ENCODE measurements at places on chromosomes 2 and 18.

- DNase-seq: peak; percentile 71
These were observed 85.5 kb upstream of the PGAP1 start for GRCh38 chr2:197011801-197012641.

- peak; percentile 21 for DNase-seq
These were observed 89.5 kb upstream of the RBMS1 start for GRCh38 chr2:160583146-160583535.

DNA sequence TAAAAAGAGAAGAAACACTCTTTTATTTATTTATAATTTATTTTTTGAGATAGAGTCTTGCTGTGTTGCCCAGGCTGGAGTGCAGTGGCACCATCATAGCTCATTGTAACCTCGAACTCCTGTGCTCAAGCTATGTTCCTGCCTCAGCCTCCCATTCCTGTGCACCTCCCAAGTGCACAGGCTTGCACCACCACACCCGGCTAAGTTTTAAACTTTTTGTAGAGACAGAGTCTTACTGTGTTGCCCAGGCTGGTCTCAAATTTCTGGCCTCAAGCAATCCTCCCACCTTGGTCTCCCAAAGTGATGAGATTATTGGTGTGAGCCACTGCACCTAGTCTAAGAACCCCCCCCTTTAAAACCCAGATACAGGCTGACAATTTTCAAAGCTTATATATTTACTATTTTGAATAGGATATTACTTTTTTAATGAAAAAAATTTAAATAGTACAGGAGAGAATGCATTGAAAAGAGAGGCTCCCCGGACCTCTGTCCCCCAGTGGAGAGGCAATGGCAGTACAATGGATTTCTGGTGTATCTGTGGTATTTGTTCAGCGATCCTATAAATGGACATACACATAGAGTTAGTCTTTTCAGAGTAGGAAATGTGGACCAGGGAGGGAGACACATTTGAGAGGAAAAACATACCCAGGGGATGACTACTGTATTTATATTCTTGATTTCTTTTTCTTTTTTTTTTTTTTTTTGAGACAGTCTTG lies 48.1 kb upstream of the CNOT11 start:
- DNase-seq: no peak

- no peak for DNase-seq
These were observed 17.2 kb downstream of the ST3GAL5 start for GRCh38 chr2:85871494-85872164.

DNA sequence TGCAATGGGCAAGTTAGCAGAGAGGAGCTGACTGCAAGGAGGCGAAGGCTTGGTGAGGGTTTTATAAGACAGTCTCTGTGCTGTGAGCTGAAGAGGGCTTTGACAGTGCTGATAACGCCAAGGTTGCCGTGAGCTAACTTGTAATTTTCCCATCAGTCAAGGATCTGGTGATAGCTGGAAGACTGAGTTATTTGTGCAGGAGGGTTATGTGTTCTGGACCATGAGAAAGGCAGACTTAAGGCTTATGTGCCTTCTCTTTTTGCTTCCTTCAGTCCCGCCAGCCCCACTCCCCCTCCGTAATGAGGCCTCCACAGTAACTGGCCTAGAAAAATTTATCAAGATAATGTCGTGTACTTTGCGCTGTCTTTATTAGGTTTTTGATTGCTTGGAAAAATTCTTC lies 94.6 kb downstream of the RTP5 start:
- DNase-seq: no peak

- DNase-seq: no peak
These were observed 104.4 kb upstream of the GLI2 start for GRCh38 chr2:120631236-120631635.

GRCh38 chr18:73952296-73952946 lies 195.2 kb downstream of the FBXO15 start:
- no peak for DNase-seq

DNA sequence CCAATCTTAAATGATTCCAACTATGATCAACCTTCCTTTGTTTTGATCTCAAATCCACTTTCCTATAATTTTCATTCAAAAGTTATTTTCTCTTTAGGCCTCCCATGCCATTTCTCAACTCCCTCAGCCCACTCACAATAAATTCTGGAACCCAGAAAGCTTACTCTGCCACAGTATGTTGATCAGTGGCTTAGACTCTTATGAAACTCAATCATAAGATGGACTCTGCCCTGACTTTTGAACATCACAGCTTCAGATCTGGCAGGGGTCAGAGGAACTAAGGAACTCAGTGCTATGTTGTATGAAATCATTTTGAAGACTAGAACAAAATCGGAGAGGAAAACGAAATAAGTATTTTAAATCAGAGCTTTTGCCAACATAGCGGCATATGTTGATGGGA lies 59.8 kb upstream of the LGALSL start:
- DNase-seq: no peak

GRCh38 chr18:21598726-21599584 lies 1.5 kb downstream of the ESCO1 start:
- no peak for DNase-seq

GRCh38 chr2:175811971-175812370 lies 190.1 kb downstream of the LNPK start:
- DNase-seq: no peak

DNA sequence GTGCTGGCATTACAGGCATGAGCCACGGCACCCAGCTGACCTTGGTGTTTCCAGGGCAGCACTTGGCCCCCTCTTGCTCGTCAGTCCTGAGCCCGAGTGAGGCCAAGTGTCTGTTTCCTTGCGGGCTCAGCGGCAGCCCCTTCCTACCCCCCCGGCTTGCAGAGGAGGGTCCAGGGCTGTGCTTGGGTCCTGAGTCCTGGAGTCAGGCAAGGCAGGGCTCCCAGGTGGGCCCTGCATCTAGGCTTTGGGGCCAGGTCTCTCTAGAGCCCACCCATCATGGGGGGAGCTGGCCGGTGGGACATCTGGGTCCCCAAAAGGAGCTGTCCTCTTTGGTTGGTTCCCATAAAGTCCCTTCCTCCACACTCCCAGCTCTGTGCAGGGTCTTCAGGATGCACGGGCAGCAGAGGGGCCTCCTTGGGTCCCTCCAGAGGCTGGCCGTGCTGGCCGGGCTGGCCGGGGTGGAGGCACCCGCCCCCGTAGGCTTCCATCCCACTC lies 63.7 kb upstream of the HPCAL1 start:
- DNase-seq: no peak

DNA sequence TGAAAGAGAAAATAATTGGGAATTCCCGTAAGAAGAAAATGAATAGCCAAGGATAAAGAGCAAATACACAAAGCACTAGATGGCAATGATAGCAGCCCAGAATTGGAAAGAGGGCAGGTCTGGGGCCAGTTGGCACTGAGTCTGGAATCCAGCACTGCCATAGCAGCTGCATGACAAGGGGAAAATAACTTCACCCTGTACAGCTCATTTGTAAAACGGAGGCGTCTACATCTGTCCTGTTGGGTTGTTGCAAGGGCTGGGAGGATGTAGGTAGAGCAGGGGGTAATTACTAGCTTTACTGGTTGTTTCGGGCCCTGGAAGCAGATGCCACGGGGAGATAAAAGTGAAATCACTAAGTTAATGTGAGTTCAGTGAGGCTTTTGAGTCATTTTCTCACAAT lies 110.0 kb upstream of the RASGRP3 start:
- no peak for DNase-seq

DNA sequence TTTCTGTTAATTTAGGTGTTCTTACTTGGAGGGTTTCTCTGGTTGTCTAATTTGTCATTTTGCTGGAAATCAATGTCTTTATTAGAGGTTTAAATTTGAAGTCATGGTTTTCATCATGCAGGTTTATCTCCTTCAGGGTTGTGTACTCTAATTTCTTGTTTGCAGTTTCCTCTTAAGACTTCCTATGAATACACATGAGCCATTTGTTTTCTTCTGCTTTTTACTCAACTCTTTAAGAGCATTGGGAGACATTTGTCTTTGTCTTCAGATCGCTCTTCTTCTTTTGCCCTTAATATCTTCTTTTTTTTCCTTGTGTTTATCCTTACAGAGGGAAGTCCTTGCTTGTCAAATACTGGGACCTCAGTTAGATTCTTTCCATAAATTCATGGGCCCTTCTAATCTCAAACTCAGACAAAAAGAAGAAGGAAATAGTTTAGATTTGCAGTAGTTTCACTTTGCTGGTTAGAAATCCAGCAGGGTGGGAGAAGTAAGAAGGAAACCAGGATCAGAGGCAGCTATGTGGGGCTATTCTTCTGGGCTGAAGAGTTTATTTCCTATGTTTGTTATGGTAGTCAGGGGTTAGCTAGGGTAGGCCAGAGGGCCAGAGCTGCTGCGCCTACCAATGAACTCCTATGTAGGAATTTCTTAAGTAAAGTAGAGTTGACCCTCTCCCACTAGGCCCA lies 176.6 kb downstream of the DYSF start:
- DNase-seq: no peak

DNA sequence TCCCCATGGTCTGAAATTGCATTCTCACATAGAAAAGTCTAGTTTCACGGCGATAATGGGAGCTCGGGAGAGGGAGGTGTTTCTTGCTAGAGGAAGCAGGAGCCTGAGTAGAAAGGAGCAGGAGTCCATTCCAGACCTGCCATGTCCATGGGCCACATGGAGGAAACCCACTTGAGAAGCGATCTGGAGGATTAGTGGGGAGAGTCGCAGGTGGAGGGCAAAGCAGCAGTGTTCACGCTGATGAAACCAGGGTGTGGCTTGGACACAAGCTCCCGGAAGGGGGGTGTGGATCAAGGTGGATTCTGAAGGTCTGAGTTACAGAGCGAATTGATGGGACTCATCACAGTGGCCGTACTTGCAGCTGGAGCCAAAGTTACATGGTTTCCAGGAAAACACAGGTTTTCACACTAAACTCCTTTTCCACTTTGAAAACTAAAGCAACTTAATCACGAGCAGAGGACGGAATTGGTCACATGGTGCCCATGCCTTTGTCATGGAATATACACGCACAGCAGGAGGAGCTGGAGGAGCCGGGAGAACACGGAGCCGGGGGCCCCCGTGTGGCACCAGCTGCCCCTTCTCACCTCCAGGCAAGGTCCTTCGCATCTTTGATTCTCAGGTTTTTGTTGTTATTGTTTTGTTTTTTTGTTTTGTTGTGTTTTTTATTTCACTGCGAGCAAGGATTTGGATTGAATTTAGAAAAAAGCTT lies 255.1 kb upstream of the MYT1L start:
- DNase-seq: no peak

GRCh38 chr2:11337909-11338308 lies 6.5 kb downstream of the ROCK2 start:
- DNase-seq: no peak

GRCh38 chr18:42620657-42621056 lies 494.8 kb downstream of the RIT2 start:
- no peak for DNase-seq

DNA sequence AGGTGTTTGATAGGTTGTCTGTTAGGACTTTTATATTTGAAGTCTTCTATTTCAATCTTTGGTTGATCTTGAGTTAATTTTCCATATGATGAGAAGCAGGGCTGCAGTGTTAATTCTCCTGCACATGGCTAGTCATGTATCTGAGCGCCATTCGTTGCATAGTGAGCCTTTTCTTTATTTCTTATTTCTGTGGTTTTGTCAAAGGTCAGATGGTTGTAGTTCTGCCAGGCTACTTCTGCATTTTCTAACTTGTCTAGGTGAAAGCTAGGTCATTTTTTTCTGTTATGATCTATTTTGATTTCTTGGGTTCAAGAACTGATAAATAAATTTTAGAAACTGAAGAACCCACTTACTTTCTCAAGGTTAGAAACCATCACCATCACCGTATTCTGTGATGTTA lies 56.7 kb downstream of the CCDC74A start:
- DNase-seq: no peak

DNA sequence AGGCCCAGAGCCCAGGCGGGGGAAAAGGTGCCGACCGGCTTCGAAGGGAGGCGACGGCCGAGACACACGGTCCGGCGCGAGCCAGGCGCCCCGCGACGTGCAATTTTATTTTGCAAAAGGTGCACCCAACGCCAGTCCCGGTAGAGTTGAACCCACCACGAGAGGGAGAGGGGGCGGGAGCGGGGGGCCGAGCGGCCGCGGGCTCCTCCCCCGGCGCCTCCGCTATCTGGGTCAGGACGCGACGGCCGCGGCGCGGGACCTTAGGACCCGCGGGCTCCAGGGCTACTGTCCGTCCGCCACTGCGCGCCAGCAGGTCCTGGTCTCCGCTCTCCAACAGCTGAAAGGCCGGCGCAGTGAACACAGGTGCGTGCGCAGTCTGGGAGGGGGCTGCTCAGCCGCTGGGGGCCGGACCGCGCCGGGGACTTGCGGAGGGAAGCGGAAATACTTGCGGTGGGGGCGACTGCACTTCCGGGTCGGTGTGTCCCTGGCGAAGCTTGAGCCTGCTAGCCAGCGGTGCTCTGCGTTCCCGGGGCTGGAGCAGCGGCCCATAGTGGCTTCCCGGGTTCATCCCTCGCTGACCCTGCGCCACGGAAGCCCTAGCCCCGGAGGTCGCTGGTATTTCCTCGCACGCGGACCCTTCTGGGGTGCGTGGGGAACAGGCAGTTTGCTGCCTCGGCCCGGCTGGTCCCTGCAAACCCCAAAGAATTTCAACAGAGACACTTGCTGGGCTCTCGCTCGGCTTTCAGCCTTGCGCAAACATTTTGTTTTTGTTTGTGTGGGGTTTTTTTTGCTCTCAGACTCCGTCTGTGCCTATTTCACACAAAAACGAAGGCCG lies at the start of gene RMDN2:
TSS of gene RMDN2 (plus strand) at position 225 of the 835 bp plus-strand sequence. CDS start 3,991 bp downstream, outside the sequence.
- peak; percentile 97 for DNase-seq

DNA sequence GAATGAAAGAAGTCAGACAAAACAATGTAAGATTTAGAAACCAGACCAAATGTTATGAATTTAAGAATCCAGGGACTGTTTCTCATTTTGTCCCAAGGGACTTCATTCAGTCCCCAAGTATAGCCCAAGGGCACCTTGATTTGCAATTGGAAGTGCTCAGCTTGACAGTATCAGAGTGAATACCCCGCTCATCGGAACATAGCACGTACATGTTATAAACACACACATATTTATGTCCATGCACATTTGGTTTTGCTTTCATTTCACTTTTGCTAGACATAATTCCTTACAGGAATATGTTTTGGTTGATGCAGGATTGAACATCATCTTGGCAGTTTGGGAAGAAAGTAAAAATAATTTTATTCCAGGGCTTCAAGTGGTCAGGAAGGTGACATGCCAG lies 100.2 kb downstream of the PID1 start:
- no peak for DNase-seq

- no peak for DNase-seq
These were observed 146.4 kb downstream of the GRB14 start for GRCh38 chr2:164474873-164475272.

DNA sequence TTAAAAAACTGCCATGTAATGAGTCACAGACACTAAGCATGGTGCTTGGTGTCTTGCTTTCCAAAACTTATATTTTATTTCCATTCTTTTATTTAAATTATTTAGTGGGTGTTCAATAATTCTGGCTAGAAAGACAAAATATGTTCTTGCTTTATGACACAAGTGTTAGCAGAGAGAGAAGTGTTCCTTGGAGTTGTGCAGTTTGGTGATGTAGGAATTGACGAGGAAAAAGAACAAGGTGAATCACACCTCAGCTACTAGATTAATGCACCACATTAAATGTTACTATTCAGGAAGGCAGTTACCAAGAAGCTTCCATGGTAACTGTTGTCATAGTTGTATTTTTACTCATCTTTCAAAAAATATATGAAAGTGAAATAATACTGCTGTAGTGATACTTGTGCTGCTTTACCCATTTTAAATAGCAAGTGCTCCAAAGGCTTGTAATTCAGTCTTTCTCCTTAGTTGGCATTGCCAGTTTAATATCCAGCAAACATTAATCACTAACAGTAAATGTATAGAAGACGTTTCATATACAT lies 28.3 kb downstream of the ADAM23 start:
- no peak for DNase-seq

GRCh38 chr2:64474121-64474571 lies 20.2 kb downstream of the LGALSL start:
- DNase-seq: no peak
